ENCODE measurements at places on chromosomes 6 and 20. TPM values are rescaled to one million over a fixed set of nuclear protein-coding genes. Genes with fewer than 3 reads are reported as not detected.
A peak's percentile ranks its signal among the peaks of the same experiment; 100 is the strongest.

DDO gene
- not detected for polyA plus RNA-seq

NRN1 gene
- not detected for polyA plus RNA-seq

PRSS35 gene
- not detected for polyA plus RNA-seq

SLC17A1 gene
- polyA plus RNA-seq, result not detected

SLC22A2 gene
- not detected for polyA plus RNA-seq

FUCA2 gene
- 31.9 TPM for polyA plus RNA-seq

RRBP1 gene
- polyA plus RNA-seq, result 39.0 TPM

ETV7 gene
- not detected for polyA plus RNA-seq

PAK5 gene
- polyA plus RNA-seq, result not detected

MROH8 gene
- 2.6 TPM for polyA plus RNA-seq

SLC16A10 gene
- not detected for polyA plus RNA-seq

DZANK1 gene
- polyA plus RNA-seq, result 1.6 TPM

- DNase-seq, result no peak
Observed at GRCh38 chr20:4809707-4810106, 88.0 kb downstream of the PRND start.

DNA sequence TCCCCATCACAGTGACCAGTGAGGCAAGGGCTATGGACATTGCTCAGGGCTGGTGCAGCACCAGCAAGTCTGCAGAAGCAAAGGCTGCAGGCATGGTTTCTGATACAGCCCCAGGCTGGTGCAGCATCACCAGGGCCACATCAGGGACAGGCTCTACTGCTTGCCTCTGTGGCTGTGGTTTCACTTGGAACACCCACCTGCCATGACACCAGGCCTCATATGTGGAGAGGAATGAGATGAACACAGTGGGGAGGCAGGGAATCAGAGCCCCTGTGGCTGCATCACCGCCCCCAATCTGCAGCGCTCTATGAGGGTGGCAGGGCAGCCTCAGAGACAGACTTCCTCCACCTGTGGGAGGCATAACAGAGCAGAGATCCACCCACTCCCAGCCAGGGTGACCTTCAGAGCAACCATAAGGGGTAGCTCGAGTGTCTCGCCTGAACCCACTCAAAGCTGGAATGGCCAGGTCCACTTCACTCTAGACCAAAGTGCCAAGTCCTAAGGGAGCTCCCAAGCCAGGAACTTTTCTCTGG lies 7.9 kb downstream of the RING1 start:
- DNase-seq, result no peak

DNA sequence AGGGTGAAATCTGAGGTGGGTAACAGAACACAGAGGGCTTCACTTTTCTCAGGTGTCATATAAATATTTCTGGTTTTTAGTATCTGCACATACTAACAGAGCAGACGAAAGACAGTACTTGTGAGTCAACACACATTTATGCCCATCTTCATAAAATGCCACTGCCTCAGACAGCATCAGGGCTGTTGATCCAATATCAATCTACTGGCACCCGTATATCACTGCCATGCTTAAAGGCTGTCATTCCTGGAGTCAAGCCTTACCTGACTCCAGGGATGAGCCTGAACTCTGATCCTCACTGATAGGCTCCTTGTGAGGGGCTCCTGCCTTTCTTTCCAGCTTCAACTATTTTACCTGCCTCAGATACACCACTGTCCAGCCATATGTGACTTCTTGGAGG lies 595.7 kb downstream of the TFAP2B start:
- DNase-seq, result no peak

DNA sequence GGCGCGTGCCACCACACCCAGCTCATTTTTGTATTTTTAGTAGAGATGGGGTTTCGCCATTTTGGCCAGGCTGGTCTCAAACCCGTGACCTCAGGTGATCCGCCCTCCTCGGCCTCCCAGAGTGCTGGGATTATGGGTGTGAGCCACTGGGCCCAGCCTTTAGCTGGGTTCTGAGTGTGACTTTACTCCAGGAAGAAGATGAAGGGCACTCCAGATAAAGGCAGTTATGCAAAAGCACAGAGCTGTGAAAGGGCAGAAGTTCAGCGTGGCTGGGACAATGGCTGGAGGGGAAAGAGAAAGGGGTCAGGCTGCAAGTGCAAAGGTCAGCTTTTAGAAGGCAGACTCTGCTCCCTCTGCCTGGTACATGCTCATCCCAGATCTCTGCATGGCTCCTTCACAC lies 39.7 kb downstream of the MAP3K5 start:
- DNase-seq, result no peak

- no peak for DNase-seq
Observed at GRCh38 chr6:105838171-105838570, 248.0 kb upstream of the PRDM1 start.

DNA sequence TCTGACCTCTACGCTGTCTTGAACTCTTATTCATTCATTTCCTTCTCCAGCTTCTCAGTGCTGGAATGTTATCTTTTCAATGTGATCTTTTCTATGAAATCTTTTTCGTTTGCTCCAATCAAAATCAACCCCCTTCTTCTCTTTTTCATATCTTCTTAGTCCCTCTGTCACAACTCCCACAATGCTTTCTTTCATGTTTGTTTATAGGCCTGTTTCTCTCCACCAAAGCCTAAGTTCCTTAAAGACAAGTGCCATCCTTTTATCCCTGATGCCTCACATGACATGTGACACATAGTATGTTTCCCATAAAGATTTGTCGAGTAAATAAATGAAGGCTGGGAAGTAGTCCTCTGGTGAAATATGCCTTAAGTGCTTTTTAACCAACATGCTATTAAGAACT lies 38.1 kb downstream of the CRYBG1 start:
- no peak for DNase-seq

GRCh38 chr6:36970892-36971842 lies 14.8 kb downstream of the MTCH1 start:
- no peak for DNase-seq

DNA sequence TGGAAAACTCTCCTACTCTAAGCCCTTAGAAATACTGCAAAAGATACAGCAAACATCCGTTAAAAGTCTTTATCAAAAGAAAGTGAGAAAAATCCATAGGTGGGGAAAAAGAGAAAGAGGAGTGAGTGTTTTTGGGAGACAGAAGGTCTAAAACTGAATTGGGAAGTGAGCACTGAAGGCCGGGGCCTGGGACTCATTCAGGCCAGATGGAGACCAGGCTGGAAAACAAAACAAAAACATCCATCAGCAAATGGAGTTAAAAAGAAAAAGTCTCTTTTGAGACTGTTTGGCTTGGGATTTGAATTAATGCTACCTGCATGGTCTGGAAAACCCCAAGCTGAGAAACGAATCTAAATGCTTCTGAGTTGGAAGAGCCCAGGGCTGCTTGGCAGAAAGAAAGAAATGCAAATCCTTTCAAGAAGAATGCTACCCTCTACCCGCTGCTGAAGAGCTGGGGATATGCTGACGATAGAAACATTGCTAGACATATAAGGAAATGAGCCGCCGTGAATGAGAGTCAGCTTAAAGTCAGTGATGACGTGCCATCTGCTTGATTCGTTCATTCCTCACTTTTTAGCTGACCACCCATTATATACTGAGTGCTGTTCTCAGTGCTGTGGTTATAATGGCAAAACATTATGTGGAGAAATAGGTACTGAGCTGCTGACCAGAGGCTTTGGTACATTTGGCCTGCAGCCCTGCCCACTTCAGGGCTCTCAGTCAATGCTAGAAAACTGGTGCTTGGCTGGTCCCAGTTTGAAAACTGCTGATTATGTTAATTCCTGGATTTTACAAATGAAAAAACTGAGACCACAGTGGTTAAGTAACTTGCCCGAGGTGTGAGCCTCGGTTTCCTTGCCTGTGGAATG lies 28.0 kb upstream of the TULP4 start:
- DNase-seq, result peak; percentile 17

- no peak for DNase-seq
Observed at GRCh38 chr20:1718604-1719384, 61.2 kb upstream of the SIRPG start.

DNA sequence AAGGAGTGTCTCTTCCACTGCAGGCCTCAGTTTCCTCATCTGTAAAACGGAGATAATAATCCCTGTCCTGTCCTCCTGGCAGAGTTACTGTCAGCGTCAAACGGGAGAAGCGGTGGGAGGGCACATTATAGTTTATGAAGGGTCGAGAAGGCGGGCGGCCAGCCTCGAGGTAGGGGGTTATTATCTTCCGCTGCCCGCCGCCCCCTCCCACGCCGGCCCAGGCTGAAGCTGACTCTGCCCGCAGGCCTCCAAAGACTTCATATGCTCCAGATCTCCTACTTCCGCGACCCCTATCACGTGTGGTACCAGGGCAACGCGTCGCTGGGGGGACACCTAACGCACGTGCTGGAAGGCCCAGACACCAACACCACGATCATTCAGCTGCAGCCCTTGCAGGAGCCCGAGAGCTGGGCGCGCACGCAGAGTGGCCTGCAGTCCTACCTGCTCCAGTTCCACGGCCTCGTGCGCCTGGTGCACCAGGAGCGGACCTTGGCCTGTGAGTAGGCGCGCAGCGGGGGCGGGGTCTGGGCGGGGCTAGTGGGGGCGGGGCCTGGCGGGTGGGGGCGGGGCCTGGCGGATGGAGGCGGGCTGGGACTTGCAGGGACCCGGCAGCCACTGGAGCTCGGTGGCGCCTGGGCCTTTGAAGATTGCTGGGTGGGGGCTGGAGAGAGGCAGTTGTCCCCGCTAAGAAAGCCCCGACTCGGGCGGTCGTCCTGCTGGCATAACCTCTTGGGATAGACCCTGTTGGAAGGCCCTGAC lies 2.8 kb downstream of the PROCR start:
- no peak for DNase-seq

- DNase-seq, result no peak
Observed at GRCh38 chr20:10006447-10007090, 28.2 kb upstream of the ANKEF1 start.

- DNase-seq, result no peak
Observed at GRCh38 chr6:118017301-118017848, 110.3 kb downstream of the SLC35F1 start.

GRCh38 chr6:13331516-13332348 lies 3.4 kb upstream of the TBC1D7 start:
- no peak for DNase-seq

- DNase-seq, result no peak
Observed at GRCh38 chr20:58515233-58516212, at the start of gene APCDD1L. APCDD1L (minus strand) TSS chr20:58515399; CDS start chr20:58514707, 692 bp downstream.

DNA sequence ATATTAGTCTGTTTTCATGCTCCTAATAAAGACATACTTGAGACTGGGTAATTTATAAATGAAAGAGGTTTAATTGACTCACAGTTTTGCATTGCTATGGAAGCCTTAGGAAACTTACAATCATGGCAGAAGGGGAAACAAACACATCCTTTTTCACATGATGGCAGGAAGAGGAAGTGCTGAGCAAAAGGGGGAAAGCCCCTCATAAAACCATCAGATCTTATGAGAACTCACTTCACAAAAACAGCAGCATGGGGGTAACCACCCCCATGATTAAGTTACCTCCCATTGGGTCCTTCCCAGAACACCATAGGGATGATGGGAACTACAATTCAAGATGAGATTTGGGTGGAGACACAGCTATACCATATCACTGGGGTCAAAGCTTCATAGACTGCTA lies 254.2 kb downstream of the ERMARD start:
- DNase-seq, result no peak

DNA sequence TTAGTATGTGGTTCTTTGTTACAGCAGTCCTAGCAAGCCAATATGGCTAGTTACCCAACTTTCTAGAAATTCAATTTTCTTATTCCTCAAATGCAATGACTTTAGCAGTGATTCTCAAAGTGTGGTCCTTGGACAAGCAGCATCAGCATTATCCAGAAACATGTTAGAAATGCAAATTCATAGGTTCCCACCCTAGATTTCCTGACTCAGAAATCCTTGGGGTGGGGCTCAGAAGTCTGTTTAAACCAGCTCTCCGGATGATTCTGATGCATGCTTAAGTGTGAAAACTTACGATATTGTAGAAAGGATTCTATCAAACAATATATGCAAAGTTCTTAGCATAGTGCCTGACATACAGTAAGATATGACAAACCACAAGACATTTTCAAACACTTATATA lies 757.1 kb downstream of the DHX35 start:
- no peak for DNase-seq

DNA sequence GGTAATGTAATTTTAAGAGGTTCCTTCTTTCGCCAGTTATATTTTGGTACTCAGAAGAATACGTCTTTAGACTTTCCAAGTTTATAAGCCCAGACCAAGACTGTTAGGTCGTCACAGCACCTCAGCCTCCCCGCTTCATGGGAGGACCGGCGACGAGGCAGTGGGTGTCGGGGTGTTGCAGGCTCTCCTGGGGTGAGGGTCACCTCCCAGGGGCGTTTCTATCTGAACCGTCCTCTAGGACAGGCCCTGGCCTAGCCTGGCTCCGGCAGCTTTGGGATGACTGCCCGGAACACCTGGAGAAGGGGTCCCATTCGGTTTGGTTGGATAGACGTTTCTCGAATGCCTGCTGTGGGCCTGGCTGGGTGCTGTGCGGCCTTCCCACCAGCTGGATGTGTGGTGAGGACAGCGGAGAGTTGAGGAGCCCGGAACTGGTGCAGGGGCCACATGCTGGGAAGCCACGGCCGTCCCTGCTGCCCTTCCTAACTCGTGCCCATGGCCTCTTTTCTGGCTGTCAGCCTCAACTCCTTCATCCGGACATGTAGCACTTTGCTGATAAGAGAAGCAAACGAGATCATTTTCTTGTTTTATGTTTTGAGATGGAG lies 1.1 kb downstream of the OSBPL2 start:
- DNase-seq, result no peak

- DNase-seq, result no peak
Observed at GRCh38 chr6:162713974-162714780, 13.4 kb downstream of the PRKN start.

- peak; percentile 15 for DNase-seq
Observed at GRCh38 chr6:142566628-142567396, 265.0 kb downstream of the ADGRG6 start.

- no peak for DNase-seq
Observed at GRCh38 chr6:67952948-67953347, 682.1 kb upstream of the ADGRB3 start.

GRCh38 chr6:79993911-79994309 lies 10.5 kb upstream of the TTK start:
- no peak for DNase-seq

DNA sequence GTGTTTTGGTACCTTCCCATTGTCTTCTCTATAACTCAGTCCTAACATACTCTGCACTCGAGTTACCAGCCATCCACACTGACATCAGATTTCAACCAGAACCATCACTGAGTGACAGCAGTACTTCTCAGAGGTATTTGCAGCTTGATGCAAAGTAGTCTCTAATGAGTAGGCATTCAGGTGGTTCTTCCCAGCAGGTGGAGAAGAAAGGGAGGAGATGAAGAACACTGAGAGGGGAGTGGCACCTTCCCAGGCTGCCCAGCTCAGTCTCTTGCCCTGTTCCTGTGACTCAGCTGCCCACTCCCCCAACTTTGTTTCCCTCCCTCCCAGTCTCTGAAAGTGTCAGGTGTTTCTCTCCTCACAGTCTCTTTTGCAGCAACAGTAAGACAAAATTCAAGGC lies 38.7 kb upstream of the SMIM28 start:
- no peak for DNase-seq

Measured in immature natural killer cell (primary cell).